ENCODE measurements at places on chromosomes 16 and 17.

- no peak for DNase-seq
Observed at GRCh38 chr17:34682305-34682704, 102.9 kb downstream of the TMEM132E start.

- no peak for DNase-seq
Observed at GRCh38 chr17:62562656-62563055, 64.8 kb upstream of the MRC2 start.

GRCh38 chr16:68296693-68297092 is 14.1 kb downstream of the SLC7A6OS start:
- DNase-seq: peak; percentile 47

GRCh38 chr17:73600103-73600871 is 44.0 kb downstream of the SDK2 start:
- no peak for DNase-seq

DNA sequence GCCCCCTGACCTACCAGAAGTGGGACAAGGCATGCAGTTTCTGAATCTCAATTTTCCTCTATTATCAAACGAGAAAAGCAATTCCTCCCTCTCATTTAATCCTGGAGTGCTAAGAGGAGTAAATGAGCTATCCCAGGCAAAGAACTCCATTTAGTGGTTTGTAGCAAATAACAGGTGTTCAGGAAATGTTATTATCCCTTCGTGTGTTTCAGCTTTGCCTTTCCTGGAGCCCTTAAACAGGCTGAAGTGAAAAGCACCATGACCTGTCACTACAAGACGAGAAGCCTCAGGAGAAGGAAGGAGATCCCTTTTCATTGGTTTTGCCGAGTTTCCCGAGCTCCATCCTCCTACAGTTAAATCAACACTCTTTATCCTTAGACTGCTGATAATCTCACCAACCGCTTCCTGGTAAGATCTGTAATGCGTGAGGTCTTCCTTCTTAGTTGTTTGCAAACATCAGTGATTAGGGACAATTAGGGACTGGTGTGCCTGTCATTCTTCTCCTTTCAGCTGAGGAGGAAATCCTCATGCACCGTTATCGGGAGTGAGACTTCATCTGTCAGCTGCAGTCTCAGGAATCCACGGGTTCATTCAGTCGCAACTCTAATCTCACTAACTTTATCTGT is 30.8 kb upstream of the MYOCD start:
- DNase-seq: no peak

DNA sequence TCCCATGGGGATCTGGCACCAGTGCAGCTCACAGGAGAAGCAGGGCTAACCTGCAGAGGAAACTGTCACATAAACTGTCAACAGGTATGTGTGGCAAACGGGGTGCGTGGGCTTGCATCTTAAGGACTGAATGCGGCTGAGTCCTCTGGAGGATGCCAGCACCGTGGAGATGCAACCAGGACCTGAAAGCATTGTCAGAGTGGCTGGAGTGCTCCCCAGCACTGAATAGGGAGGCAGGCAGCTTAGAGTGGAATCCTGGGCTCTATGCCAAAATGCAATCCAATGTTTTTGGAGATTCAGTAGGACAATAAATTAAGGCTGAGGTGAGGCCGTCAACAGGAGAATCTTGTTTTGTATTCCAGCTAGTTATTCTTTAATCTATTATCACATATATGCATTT is 21.3 kb upstream of the SALL1 start:
- no peak for DNase-seq

DNA sequence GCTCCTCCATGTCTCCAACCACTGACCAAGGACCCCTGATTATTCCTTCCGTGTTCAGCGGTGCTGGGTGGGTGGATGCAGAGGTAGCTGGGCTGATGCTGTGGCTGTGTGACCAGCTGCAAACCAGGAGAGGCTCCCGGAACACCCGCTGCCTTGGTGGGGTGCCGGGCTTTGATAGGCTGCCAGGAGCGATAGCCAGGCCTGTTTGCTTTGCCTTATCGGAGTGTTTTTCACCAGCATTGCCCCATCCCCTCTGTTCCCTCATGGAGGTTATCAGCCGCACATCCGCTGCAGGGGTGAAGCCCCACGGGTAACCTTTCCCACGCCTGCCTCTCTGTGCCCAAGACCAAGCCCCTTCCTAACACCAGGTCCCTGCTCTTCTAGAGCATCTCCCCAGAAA is 354.3 kb downstream of the C16orf95 start:
- no peak for DNase-seq

DNA sequence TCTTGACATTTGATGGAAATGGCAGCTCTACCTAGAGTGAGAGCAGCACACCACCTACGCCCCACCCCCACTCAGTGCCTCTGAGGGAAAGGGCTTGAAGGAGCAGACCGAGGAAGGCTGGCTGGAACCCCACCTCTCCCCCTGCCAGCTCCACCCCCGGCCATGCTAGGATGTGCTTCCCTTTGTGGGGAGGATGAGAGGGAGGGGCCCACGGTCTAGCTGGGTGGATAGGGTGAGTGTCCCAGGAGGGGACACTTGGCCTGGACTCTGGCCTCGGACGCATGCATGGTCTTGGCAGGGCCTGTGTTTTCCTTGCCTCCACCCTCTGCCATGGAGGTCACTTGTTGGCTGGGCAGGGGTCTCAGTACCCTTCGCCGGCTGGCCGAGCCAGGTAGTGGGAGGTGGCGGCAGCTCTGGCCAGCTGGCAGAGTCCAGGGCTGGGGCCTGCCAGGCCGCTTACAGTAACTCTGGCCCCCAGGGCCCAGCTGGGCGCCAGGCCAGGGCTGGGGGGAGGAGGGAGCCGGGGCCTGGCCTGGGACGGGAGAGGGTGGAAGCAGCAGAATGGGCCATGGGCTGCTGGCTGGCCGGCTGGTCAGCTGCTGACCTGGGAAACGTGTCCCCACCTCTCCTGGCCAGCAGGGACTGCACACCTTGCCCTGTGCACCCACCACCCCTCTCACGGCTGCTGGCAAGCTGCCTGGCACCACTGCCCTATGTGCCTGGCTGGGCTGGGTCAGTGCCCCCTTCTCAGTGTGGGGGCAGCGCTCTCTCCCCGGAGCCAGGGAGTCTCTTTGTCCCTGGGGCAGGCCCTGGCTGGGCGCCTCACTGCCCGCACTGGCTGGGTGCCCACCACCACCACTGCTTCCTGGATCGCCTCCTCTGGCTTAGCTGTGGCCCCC is 23.0 kb downstream of the RARA start:
- no peak for DNase-seq

- no peak for DNase-seq
Observed at GRCh38 chr17:10756619-10757018, 26.8 kb upstream of the TMEM220 start.

Measured in inflammatory macrophage treated with lipopolysaccharide for 4 hours (primary cell).